ENCODE measurements at places on chromosomes 7 and 10. TPM values are rescaled to one million over a fixed set of nuclear protein-coding genes. Genes with fewer than 3 reads are reported as not detected.

GRCh38 chr7:37286454-37286832 lies 162.2 kb downstream of the ELMO1 start:
- no peak for DNase-seq

Gene SLC25A40
- total RNA-seq, result 12.8 TPM

- no peak for DNase-seq
Measured at GRCh38 chr7:38873433-38873832, 35.6 kb downstream of the VPS41 start.

- DNase-seq, result no peak
Measured at GRCh38 chr10:100519311-100520051, at the start of gene SEC31B. Gene SEC31B (minus strand): TSS chr10:100519861. CDS start chr10:100516952, 2,909 bp downstream.

Gene DPYSL4
- 1.7 TPM for total RNA-seq

- no peak for DNase-seq
Measured at GRCh38 chr7:72037516-72037915, 374.6 kb downstream of the CALN1 start.

All from epithelial cell of proximal tubule (primary cell).